Tibial nerve (tissue), 4 donors: ENCODE measurements at places on chromosomes 2 and 18.

GRCh38 chr2:232629129-232629475, 4.3 kb upstream of the EFHD1 start:
- DNase-seq, result no peak

GRCh38 chr2:178924817-178925216, 117.6 kb upstream of the TTN start:
- DNase-seq, result no peak

GRCh38 chr2:66169076-66169475, 265.8 kb upstream of the MEIS1 start:
- no peak for DNase-seq

- DNase-seq, result no peak
Observed at GRCh38 chr2:178542161-178542560, 61.9 kb downstream of the PLEKHA3 start.

- DNase-seq, result no peak
Observed at GRCh38 chr2:215577356-215577755, 141.5 kb upstream of the FN1 start.
